Fibroblast of the aortic adventitia (primary cell): ENCODE measurements at places on chromosomes 16 and 17. TPM values are rescaled to one million over a fixed set of nuclear protein-coding genes. Genes with fewer than 3 reads are reported as not detected.

The CCL3 gene
- 0.18 TPM in 1 of 2 replicates, not detected in the other for total RNA-seq

The STXBP4 gene
- 22.7 and 32.0 TPM in 2 replicates for total RNA-seq

The CALB2 gene
- 0.36 TPM in 1 of 2 replicates, not detected in the other for total RNA-seq

The RDM1 gene
- 0.45 TPM in 1 of 2 replicates, not detected in the other for total RNA-seq

The GAST gene
- not detected in 2 replicates for total RNA-seq

The KRTAP1-4 gene
- total RNA-seq: not detected in 2 replicates

The KRT33A gene
- not detected in 2 replicates for total RNA-seq

The E4F1 gene
- total RNA-seq: 18.7 and 41.7 TPM in 2 replicates

The ZNF385C gene
- not detected in 2 replicates for total RNA-seq

The SLC35G6 gene
- not detected in 2 replicates for total RNA-seq

The SLC38A7 gene
- 17.3 and 27.4 TPM in 2 replicates for total RNA-seq

The TP53TG3F gene
- total RNA-seq: not detected in 2 replicates

GRCh38 chr17:82303944-82304808, 13.2 kb downstream of the CD7 start:
- DNase-seq: peak; percentile 23

DNA sequence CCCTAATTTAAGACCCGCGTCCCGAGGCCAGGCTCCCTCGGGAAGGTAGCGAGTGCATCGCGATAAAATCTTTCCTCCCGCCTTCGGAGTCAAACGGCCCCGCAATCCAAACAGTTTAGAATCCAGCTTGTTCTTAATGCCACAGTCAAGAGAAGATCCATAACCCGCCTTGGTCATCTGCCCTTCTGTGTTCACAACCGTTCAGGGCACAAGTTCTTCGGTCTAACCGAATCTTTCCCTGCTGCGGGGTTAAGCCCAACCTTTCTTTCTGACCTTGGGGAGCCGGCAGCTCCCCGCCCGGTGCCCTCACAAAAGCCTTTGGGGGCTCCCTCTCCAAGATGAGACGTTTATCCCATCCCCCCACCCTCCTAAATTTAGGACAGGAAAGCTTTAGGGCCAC, 30.3 kb downstream of the CPSF4L start:
- peak; percentile 32 for DNase-seq

- DNase-seq: no peak
Observed at GRCh38 chr17:73309727-73310596, 1.8 kb downstream of the CDC42EP4 start.

DNA sequence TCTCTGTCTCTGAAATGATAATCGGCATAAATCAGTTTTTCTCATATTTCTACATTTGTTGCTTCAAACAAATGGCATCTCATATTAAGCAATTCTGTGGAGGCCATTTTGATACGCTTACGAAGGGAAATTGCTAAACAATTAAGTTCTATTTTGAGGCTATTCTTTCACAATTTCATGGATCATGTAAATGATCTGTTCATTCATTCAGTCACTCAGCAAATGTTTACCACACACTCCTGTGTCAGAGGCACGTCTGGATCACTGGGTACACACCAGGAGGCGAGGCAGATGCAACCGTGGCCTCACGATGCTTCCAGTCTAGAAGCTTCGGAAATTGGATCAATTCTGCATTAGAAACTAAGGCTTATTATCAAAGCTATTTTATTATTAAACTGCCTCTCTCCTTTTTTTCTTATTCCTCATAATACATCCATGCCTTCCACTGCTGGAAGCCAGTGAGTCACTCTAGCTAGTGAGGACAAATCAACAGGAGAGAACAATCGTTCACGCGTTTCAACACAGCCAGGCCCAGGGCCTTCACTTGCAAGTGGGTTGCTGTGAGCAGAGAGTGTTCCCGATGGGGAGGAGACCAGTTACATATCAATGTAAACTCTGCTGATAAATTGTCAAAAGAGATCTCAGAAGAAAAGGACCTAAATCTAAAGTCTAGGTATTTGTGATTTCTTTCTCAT, 11.3 kb upstream of the SLC39A11 start:
- DNase-seq: no peak

- DNase-seq: no peak
Observed at GRCh38 chr16:81921843-81922584, 89.3 kb downstream of the SDR42E1 start.

DNA sequence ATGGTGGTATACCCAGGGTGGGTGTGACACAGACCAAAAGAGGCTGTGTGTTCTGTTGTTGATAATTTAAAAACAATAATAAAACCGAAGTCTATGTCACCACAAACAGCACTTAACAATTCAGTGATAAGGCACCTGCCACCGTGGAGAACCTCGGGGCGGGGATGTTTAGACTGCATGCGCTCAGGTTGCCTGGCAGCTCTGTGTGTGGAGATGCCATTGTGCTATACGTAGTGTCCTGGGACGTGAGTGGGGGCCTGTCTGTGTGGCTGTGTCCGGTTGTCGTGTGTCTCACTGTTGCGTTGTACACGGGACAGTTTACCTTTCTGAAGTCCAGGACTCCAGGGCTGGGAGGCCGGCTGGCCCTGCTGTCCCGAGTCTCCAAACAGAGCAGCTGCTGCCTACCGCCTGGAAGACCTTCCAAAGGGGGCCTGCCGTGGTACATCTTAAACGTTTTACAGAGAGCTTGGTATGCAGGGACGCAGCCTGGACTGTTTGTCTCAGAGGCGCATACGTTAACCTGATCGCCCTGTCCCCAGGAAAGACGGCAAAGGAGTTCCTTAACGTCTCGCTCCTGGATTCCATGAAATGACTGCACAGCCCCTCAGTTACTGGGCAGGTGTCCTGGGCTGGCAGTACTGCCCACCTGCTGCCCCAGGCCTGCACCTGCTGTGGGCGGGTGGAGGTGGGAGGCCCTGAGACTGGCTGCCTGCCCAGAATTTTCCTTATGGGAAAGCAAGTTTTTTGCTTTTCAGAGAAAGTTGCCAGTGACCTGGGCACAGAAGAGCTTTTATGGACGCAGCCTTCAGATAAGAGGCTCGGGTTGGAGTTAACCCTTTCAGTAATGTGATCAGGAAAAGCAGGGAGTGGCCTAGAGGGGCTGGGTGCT, 19.0 kb downstream of the SPIRE2 start:
- DNase-seq: no peak

GRCh38 chr17:18263885-18264682, 3.6 kb downstream of the MIEF2 start:
- no peak for DNase-seq

GRCh38 chr17:60653569-60653968, 24.1 kb upstream of the BCAS3 start:
- no peak for DNase-seq

- DNase-seq: peak; percentile 35
Observed at GRCh38 chr17:45150911-45151809, 2.9 kb downstream of the HEXIM1 start.

DNA sequence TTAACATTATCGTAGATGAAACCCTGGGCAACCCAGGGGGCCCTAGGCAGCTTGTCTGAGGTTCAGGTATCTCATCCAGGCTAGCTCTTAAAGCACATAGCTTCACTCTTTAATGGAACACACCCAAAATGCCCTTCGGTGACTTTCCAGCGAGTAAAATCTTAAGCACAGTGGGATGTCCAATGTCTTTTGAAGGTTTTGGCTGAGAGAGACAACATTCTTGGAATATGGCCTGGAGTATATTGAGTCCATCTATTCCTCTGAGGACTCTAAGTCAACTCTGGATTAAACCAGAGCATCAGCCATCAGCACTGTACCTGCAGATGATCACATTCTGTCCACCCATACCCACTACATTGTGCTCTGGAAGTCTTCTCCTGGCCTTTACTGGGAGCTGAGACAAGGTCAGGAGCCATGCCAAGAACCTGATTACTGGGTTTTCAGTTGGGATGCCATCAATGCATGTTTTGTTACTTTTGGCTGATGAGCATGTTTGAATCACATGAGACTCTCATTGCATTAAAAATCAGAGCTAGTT, 63.4 kb upstream of the CDH11 start:
- peak; percentile 37 for DNase-seq

DNA sequence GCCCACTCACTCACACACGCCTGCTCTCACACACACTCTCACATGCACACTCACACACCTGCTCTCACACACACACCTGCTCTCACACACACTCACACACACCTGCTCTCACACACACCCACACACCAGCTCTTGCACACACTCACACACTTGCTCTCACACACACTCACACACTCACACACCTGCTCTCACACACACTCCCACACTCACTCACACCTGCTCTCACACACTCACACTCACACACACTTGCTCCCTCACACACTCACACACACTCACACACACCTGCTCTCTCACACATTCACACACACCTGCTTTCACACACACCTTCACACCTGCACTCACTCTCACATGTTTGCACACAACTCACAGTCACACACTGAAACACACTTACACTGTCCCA, 4.0 kb downstream of the CD300H start:
- DNase-seq: no peak

- no peak for DNase-seq
Observed at GRCh38 chr17:78130437-78131101, at the start of gene TMC8. Gene TMC8, plus strand, starts transcription at chr17:78130771. Its CDS starts 818 bp downstream, at chr17:78131589.

DNA sequence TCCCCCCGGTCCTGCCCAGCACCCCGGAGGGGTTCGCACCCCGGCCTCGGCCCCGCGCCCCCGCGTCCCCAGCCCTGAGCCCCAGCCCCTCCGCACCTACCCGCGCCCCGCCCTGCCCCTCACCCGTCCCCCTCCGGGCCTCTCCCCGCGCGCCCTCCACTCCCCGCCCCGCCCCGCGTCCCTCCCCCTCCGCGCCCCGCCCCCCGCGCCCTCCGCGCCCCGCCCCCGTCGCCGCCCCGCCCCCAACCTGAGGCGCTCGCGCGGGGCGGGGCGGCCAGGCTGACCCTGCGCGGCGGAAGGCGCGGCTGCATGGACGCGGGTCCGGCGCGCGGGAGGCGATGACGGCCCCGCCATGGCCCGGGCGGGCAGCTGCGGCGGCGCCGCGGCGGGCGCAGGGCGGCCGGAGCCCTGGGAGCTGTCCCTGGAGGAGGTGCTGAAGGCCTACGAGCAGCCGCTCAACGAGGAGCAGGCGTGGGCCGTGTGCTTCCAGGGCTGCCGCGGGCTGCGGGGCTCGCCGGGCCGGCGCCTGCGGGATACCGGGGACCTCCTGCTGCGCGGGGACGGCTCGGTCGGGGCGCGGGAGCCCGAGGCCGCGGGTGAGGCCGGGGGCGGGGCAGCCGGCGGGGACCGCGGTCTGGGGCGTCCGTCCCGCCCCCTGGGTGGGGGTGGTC, at the start of gene SPIRE2:
Gene SPIRE2 (plus strand): TSS at position 277 of the 671 bp plus-strand sequence. CDS start 76 bp downstream, at position 353.
- peak; percentile 63 for DNase-seq

DNA sequence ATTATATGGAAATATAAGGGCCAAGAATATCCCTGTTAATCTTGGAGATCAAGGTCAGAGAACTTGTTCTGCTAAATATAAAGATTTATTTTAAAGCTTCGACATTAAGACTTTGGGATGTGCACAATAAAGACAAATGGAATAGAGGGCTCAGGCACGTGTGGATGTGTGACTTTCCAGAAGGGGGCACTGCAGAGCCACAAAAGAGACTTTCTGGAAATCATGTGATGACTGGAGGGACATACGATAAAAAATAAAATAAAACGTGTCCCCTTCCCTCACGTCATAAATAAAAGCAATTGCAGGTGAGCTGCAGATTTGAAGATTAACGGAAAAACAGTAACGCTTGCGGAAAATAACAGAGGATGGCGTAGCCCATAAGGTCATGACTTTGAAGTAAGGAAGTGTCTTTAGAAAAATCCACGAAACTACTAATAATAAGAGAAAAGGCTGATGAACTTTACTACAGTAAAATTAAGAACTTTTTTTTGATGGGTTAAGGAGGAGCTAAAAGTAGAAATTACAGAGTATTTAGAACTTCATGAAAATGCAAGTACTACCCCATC, 9.4 kb upstream of the ENGASE start:
- peak; percentile 52 for DNase-seq

GRCh38 chr16:87297918-87298631, 19.1 kb downstream of the C16orf95 start:
- DNase-seq: peak; percentile 22

DNA sequence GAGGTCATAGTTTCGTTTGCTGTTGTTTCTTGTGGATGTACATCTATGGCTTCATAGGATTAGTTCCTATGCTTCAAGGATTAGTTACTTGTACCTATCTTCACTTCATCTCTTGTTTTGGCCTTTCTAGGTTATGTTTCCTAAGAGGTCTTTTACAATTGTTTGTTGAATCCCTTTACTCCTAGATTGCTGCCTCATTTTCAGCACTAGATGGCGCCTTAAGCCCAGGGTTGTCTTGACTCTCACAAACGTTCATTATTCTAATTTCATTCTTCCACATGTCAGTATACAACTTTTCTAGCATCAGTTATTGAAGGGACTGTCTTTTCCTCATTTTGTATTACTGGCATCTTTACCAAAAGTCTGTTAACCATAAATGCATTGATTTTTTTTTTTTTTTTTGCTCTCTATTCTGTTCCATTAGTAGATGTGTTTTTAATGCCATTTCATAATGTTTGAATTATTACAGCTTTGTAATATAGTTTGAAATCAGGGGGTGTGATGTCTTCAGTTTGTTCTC, 45.0 kb upstream of the NACA2 start:
- peak; percentile 77 for DNase-seq

DNA sequence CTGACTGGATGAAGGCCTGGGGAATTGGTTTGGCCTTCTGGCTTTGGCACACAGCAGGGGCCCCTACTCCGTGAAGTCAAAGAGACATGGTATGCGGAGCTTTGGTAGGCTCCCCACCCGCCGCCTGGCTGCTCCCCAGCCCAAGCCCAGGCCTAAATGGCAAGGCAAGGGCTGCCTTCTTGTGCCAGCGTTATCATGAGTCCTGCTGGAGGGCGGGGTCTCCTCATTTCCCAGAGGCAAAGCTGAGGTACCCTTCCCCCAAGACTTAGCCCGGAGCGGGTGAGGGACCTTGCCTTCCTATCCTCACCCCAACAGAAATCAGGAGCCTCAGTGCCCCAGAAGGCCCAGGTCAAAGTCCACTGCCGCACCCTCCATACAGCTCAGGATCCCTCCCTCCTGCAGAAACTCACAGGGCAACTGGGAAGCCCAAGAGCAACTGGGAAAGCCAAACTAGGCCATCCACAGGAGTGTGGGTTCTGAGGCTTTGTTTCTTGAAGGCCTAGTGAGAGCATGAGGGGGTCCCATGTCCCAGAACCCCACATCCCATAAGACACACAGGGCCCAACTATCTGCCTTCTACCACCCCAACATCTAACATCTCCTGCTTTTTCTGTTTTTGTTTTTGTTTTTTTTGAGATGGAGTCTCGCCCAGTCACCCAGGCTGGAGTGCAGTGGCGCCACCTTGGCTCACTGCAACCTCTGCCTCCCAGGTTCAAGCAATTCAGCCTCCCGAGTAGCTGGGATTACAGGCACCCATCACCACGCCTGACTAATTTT, 9.3 kb downstream of the PGAP3 start:
- DNase-seq: no peak

DNA sequence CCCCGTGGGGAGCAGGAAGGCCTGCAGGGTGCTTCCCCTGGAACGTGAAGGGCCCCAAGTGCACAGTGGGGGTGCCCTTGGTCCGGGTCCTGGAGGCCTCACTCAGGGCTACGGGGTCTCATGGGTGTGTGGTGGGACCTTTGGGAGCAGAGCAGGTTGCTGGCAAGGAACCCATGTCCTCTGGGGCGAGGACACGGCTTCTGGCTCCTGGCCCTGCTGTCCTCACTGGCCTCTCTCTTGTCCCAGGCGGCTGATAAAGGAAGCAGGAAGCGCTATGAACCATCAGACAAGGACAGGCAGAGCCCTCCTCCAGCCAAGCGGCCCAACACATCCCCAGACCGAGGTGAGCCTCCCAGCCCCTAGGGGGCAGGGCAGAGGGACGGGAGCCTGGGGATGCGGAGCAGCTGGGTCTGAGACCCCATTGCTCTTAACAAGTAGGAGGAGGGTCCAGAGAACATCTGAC, 9.8 kb upstream of the IL17C start:
- no peak for DNase-seq
